ENCODE measurements at places on chromosomes 5 and 9.

DNA sequence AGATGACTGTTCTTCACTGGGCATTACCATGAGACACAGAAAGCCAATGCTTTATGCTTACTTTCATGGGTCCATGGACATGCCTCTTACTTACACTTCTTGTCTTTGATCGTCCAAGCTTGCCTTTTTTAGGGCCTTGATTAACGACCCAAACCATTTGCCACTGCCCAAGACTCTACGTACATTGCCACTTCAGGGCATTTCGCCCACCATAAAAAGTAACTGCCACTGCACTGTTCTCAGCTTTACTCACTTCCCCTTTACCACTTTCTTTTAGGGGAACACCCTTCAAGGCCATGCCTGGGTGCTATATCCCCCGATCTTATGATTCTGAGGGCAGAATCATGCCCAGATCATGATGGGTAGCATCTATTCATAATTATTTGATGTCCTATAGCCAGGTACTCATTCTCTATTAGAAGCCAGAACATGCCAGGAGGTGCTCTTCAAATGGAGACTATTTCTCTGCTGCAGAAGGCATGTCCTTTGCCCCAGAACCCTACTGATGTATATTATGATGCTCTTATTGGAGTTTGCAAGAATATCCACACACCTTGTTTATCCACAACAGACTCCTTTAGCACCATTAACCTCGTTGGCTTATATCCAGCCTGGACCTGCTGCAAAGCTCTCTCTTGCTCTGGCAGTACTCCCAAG, 64.1 kb upstream of the RAD23B start:
- no peaks in the 10 kb centered on the region for H3K27me3 ChIP-seq
- no peak overlapping the region for H3K27ac ChIP-seq
- no peak for DNase-seq
- no peak overlapping the region for H3K4me3 ChIP-seq
- H3K4me1 ChIP-seq, result peaks cover 1% of the 10 kb centered on the region

DNA sequence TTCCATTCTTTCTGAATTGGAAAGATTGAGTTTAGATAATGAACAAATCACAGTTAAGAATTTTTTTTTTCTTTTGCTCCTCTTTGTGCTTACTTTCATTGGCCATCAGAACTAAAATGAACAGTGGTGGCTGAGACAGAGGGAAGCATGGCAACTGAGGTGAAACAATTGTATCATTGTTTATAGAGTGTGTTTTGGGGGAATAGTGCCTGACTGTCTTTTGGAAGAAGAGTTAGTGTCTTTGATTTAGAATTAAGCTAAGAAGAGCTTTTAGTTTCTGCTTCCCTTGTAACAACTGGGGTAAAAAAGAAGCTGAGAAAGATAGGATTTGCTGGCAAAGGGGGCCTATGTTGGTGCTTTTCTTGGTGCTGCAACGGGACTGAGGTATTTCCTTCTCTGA, 24.0 kb downstream of the HSD17B4 start:
- peak overlapping the region; percentile 6 for H3K27ac ChIP-seq
- H3K4me3 ChIP-seq, result no peak overlapping the region
- no peaks in the 10 kb centered on the region for H3K4me1 ChIP-seq
- H3K27me3 ChIP-seq, result no peaks in the 10 kb centered on the region
- H3K36me3 ChIP-seq, result peaks cover 28% of the 10 kb centered on the region

DNA sequence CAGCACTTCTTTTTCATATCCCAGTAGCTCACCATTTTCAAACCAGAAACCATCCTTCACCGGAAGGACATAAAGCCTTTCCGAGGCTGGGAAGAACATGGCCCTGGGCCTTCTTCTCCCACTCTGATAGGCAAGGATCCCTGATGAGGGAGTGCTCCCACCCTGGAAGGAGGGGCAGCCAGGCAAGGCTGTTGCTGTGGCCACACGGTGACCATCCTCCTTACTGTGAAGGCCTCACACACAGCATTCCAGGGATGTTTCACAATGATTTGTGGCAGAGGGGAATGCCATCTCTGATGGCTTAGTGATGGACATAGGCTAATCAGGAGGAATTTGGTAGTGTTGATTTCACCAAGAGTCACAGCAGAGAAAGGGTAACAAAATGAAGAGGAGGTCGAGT, 130.7 kb downstream of the ADAMTS12 start:
- no peak overlapping the region for H3K4me3 ChIP-seq
- no peaks in the 10 kb centered on the region for H3K27me3 ChIP-seq
- no peak overlapping the region for H3K27ac ChIP-seq
- DNase-seq, result no peak

GRCh38 chr5:131525805-131526204, 109.2 kb downstream of the RAPGEF6 start:
- no peak for DNase-seq
- H3K4me3 ChIP-seq, result no peak overlapping the region
- H3K4me1 ChIP-seq, result peaks cover 56% of the 10 kb centered on the region
- H3K36me3 ChIP-seq, result peaks cover 4% of the 10 kb centered on the region
- H3K27me3 ChIP-seq, result no peaks in the 10 kb centered on the region
- H3K27ac ChIP-seq, result peak overlapping the region; percentile 3

- no peaks in the 10 kb centered on the region for H3K27me3 ChIP-seq
- H3K4me1 ChIP-seq, result peaks cover 10% of the 10 kb centered on the region
- no peak overlapping the region for H3K27ac ChIP-seq
- no peak overlapping the region for H3K4me3 ChIP-seq
Measured at GRCh38 chr5:126819253-126819652, 42.3 kb downstream of the LMNB1 start.

DNA sequence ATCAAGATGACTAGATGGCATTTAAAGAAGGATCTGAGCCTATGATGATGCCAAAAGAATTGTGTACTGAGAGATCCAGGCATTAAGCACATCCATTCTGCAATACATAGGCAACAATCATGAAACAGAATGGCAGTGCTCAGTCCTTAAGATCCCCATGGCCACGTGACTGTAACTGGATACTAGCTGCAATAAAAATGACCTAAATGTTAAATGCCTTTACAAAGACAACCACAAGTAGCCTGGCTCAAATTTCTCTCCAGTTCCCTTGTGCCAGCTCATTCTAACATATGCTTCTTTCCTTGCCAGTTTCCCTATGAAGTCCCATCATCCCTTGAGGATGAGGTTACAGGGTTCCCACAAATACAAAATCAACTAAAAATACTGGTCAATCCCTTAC, 148.3 kb upstream of the GHR start:
- no peaks in the 10 kb centered on the region for H3K27me3 ChIP-seq
- DNase-seq, result no peak
- H3K4me3 ChIP-seq, result no peak overlapping the region
- H3K27ac ChIP-seq, result no peak overlapping the region
- no peaks in the 10 kb centered on the region for H3K36me3 ChIP-seq

DNA sequence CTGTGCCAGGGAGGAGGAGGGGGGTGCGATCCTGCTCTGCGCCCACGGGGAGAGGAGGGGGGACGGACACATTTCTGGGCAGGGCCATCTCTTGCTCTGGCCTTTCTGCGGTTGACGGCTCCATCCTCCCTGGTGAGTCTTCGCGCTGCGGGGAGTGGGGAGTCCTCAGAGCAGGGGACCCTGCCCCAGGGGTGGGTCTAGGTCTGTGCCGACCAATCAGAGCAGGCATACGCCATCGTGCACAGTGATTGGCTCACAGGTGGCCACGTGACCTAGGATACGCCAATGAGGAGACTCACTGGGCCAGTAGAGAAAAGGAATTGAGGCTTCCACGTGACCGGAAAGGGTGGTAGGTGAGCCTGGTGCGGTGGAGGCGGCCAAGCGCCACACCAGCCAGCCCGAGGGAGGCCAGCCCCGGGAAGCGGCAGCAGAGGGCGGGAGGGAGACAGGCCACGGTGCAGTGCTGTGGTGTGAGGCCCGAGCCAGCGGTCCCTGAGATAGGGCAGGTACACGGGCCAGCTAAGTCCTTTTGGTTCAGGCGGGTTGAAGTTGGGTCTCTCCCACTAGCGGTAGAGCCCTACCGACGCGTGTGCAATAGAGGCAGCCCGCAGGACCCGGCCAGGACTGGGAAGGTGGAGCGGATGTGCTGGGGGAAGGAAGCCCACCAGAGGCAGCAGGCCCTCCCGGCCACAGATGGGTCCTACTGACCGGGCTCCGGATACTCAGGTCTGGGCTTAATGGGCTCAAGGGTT, 65.2 kb upstream of the RNF130 start:
- no peak for DNase-seq
- peaks cover 3% of the 10 kb centered on the region for H3K36me3 ChIP-seq
- H3K27me3 ChIP-seq, result peaks cover 32% of the 10 kb centered on the region
- H3K27ac ChIP-seq, result no peak overlapping the region
- no peak overlapping the region for H3K4me3 ChIP-seq

DNA sequence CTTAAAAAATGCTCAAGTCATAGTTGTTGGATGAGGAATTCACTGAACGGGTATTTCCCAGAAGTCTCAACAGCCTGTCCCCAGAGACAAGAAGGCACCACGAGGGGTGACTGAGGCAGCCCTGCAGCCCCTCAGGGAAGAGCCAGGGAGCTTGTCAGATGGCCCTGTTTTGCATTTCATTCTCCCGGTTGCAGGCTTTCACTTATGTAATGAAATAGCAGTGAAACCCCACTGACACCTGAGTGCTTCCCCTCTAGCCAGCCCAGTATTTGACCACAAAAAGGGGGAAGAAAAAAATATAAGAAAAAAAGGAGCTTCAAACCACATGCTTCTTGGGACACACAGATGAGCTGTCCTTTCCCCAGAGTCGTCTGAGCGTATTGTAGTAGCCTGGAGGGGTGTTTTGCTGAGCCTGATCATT, 75.3 kb upstream of the IL12B start:
- H3K27me3 ChIP-seq, result peaks cover 24% of the 10 kb centered on the region
- peaks cover 7% of the 10 kb centered on the region for H3K4me1 ChIP-seq
- no peak overlapping the region for H3K4me3 ChIP-seq
- H3K36me3 ChIP-seq, result no peaks in the 10 kb centered on the region

- H3K4me3 ChIP-seq, result peak overlapping the region; percentile 95
- peaks cover 46% of the 10 kb centered on the region for H3K36me3 ChIP-seq
- H3K4me1 ChIP-seq, result peaks cover 60% of the 10 kb centered on the region
- H3K27me3 ChIP-seq, result no peaks in the 10 kb centered on the region
- H3K27ac ChIP-seq, result peak overlapping the region; percentile 93
Measured at GRCh38 chr9:124869466-124869985, 7.6 kb downstream of the ARPC5L start.

DNA sequence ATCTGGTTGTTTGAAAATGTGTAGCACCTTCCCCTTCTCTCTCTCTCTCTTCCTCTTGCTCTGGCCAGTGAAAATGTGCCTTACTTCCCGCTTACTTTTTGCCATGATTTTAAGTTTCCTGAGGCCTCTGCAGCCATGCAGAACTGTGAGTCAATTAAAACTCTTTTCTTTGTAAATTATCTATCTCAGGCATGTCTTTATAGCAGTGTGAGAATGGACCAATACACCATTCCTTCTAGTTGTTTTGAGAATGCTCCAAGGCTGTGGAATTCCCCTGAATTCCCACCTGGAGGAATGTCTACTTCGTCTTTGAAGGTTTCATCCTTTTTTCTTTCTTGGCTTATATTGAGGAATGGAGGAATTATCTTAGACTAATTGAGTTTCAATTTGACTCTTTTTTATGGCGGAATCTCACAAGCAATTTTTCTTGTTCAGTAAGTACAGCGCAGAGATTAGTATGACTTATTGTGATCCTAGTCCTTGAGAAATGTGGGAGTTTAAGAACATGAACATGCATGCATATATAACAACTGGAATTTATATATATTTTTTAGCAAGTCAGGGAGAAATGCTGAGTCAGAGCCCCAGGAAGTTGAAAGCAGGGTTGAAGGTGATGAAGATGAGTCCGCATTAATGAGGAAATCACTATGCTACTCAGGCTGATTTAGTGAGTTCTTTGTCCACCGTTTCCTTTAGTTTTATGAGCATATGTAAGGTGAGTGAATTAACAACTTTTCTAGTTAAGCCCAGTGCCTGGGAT, 488.1 kb upstream of the ADAMTS16 start:
- no peaks in the 10 kb centered on the region for H3K4me1 ChIP-seq
- no peak for DNase-seq
- H3K27ac ChIP-seq, result no peak overlapping the region

DNA sequence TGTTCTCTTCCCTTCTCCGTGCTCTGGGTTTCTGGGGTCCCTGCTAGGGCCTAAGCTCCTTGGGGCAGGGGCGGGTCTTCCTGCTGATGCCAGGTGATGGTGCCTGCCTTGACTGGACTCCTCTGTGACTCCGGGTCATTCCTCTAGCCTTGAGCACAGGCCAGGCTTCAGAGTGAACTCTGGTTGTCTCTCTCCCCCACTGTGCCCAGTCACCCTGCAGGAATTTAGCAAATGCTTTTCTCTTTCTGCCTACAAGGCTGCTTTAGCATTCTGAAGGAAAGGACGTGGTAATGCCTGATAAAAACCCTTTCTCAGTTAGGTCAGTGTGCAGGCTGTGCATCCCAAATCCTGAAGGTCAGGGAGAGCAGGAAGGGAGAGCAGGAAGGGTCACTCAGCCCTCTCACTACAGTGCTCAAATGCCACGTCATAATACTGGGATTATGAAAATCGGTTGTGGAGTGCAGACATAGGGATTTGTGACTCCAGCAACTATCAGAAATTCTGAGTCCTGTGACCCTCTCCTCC, 2.7 kb downstream of the CXCL14 start:
- peaks cover 64% of the 10 kb centered on the region for H3K27me3 ChIP-seq
- no peak overlapping the region for H3K27ac ChIP-seq
- H3K4me1 ChIP-seq, result no peaks in the 10 kb centered on the region
- no peak for DNase-seq
- no peaks in the 10 kb centered on the region for H3K36me3 ChIP-seq

- peak overlapping the region; percentile 46 for H3K4me3 ChIP-seq
- H3K36me3 ChIP-seq, result no peaks in the 10 kb centered on the region
- no peaks in the 10 kb centered on the region for H3K27me3 ChIP-seq
- H3K27ac ChIP-seq, result no peak overlapping the region
Measured at GRCh38 chr5:179533907-179534306, 16.4 kb upstream of the RUFY1 start.

GRCh38 chr9:84173961-84174360, 166.6 kb downstream of the SLC28A3 start:
- no peaks in the 10 kb centered on the region for H3K36me3 ChIP-seq
- H3K27me3 ChIP-seq, result peaks cover 12% of the 10 kb centered on the region
- H3K4me1 ChIP-seq, result peaks cover 5% of the 10 kb centered on the region
- DNase-seq, result no peak
- H3K4me3 ChIP-seq, result no peak overlapping the region

DNA sequence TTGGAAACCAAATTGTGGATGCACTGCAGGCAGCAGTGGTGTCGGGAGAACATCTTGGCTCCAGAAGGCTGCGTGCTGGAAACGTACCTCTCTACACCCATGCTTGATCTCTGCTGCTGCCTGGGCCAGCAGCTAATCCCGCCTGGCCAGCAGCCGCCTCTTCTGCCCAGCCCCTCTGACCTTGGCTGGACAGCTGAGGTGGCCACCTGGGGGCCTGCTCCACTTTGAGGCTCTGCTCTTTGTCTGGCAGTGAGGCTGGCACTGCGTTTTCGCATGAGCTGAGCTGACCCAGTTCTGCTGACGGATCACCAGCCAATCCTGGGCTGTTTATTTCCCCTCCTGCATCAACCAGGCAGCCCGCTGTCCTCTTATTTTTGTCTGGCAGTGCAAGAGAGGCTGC, 154.9 kb downstream of the TENT4A start:
- H3K4me3 ChIP-seq, result no peak overlapping the region
- H3K36me3 ChIP-seq, result no peaks in the 10 kb centered on the region
- no peak overlapping the region for H3K27ac ChIP-seq
- no peak for DNase-seq

- no peak overlapping the region for H3K4me3 ChIP-seq
- H3K4me1 ChIP-seq, result no peaks in the 10 kb centered on the region
- H3K27me3 ChIP-seq, result no peaks in the 10 kb centered on the region
- no peak overlapping the region for H3K27ac ChIP-seq
- no peak for DNase-seq
- H3K36me3 ChIP-seq, result peaks cover 2% of the 10 kb centered on the region
Measured at GRCh38 chr5:21688655-21689054, 1164.5 kb downstream of the CDH12 start.

- H3K36me3 ChIP-seq, result peaks cover 15% of the 10 kb centered on the region
- peaks cover 51% of the 10 kb centered on the region for H3K4me1 ChIP-seq
- H3K4me3 ChIP-seq, result no peak overlapping the region
- H3K27me3 ChIP-seq, result no peaks in the 10 kb centered on the region
Measured at GRCh38 chr5:122780296-122780695, 5.4 kb downstream of the SNX2 start.
